Epithelial cell of esophagus (primary cell): ENCODE measurements at places on chromosomes 11 and 22.
A peak's percentile ranks its signal among the peaks of the same experiment; 100 is the strongest.

DNA sequence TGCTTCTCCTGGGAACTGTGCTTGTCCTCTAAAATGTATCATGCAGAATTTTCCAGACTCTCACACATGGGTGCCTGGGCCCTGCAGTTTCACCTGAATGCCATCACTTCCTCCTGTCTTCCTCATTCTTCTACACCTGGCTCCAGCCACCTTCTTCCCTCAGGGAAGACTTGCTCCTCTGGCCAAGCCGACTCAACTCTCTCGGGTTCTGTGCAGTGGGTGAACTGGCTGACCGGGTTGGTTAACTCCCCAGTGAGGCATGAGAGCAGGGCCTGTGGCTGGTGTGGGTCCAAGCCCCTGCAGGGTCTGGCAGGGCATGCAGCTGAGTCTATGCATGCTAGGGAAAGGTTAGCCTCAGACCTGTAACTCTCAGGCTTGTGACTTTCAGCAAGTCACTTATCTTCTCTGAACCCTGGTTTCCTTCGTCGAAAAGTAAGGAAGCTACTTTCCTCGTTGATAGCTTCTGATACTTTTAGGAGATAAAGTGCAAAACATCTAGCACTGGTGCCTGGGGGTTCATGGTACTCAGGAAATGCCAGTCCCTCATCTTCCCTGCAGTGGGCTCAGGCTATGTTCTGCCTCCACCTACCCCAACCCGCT lies 11.9 kb downstream of the CD82 start:
- DNase-seq = peak; percentile 90

DNA sequence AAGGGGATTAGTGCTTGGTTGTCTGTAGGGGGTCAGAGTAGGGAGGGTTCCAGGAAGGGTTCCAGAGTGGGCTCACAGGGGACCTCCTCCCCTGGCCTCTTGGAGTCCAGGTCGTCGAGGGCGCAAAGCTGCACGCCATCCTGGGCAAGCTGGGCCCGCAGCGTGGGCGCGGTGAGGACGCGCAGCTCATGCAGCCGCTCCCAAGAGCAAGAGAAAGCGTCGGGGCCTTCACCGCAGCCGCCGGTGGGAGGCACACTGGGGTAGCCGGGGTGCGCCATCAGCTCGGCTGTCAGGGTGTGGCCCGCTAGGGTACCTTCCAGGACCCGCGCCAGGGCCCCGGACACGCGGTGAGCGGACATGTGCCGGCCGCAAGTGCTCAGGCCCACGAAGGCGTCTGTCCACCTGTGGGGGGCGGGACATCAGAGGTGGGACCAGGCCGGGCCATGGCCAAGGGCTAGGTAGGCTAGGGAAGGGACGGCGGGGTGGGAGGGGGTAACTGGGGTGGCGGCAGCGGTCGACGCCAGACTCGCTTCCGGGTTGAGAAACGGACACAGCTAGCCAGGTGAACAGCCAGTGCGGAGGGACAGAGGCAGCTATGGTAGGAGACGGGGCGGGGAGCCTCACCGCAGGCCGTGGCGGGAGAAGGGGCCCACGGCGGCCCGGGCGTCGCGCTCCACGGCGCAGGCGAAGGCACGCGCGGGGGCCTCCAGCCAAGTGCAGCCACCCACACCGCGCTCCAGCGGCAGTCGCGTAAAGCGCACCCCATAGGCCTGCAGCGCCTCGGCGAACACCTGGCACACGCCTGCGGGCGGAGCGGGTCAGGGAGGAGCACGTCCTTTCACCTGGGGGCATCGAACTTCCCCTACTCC lies 1.2 kb downstream of the YDJC start:
- no peak for DNase-seq

DNA sequence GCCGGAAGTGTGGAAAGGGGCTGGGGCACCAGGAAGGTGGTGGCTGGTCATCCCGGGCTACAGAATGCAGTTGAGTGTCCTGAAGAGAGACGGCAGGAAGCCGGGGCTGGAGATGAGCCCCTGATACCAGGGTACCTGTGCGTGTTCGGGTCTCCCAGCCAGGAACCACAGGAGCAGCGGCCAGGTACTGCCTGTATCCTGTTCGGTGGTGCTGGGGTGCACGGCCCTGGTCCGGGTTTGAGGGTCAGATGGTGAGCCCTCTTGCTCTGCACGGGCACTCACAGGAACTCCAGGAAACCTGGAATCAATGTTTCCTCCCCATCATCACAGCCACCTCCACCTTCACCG lies 253.1 kb upstream of the B3GAT1 start:
- DNase-seq = no peak

GRCh38 chr11:95715777-95716241 lies 73.8 kb downstream of the FAM76B start:
- DNase-seq = peak; percentile 80

DNA sequence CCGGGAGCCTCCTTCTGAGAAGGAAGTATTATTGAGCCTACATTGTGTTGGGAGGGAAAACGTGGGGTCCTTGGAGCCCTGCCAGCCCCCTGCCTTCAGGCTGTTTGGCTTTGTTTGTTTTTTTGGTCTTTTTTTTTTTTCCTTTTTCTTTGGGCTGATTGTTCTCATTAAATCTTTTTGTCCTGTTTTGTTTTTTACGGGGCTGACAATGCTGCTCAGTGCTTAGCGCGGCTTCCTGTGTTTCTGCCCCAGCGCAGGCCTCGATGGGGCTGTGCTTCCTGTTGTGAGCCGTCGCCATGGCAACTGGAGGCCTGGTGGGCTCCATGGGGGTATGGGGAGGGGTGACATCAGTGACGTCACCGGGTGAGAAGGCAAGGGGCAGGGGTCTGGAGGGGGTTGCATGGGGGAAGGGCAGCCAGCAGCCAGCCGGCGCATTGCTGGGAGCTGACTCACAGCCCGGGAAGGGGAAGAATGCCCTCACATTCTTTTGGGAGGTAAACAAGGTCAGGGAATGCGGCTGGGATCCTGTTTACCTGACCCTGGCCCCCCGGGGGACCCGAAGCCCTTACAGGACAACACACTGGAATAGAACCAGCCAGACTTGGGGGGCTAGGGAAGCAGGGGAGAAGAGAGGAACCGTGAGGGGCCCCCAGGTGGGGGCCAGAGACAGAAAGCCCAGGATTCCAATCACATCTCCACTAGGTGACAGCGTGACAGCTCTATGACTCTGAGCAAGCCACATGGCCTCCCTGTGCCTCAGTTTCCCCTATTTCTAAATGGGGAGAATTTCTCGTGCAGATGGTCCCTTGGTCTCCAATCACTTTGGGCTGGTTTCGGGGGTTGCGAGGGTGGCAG lies 22.2 kb upstream of the CBX7 start:
- peak; percentile 62 for DNase-seq

DNA sequence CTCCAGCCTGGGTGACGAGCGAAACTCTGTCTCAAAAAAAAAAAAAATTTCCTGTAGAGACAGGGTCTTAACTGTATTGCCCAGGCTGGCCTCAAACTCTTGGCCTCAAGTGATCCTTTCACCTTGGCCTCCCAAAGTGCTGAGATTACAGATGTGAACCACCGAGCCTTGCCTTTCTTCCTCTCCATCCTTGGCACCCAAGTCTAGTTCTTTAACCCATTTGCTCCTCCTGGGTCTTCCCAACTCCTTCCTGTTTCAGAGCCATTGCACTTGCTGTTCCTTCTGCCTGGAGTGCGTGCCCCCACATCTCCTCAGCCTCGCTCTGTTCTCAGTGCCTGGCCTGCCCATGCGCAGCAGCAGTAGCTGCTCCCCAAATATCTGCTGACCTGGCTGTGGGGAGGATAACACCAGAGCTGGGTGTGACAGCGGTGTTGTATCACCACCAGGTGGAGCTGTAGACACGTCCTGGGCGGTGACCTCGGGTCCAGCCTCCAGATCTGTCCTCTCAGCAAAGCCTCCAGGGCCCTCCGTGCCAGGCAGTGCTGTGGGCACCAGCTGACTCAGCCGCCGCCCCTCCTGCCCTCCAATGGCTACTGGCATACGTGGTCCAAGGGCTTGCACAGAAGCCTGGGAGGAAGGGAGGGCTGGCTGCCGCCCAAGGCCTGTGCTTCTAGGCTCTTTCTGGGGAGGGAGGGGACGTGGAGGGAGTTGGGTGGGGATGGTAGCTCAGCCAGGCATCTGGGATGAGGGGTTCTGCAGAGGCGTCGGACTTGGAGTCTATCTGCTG lies 22.0 kb downstream of the TEF start:
- peak; percentile 84 for DNase-seq

DNA sequence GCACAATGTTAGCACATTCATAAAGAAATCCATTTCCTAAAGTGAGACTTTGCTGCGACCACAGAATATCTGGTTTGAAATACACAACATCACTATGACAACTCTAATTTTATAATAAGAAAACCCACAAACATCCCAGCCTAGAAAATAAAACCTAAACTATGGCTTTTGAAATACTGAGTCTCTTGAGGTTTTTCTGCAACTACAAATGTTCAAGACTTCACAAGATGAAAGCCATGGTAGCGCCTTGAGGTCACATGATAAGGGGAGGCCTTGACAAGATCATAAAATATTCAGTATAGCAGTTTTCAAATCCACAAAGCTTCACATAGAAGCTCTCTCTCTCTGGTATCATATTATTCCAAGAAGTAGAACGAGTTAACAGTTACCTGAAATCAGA lies 126.8 kb downstream of the MPPED2 start:
- no peak for DNase-seq

DNA sequence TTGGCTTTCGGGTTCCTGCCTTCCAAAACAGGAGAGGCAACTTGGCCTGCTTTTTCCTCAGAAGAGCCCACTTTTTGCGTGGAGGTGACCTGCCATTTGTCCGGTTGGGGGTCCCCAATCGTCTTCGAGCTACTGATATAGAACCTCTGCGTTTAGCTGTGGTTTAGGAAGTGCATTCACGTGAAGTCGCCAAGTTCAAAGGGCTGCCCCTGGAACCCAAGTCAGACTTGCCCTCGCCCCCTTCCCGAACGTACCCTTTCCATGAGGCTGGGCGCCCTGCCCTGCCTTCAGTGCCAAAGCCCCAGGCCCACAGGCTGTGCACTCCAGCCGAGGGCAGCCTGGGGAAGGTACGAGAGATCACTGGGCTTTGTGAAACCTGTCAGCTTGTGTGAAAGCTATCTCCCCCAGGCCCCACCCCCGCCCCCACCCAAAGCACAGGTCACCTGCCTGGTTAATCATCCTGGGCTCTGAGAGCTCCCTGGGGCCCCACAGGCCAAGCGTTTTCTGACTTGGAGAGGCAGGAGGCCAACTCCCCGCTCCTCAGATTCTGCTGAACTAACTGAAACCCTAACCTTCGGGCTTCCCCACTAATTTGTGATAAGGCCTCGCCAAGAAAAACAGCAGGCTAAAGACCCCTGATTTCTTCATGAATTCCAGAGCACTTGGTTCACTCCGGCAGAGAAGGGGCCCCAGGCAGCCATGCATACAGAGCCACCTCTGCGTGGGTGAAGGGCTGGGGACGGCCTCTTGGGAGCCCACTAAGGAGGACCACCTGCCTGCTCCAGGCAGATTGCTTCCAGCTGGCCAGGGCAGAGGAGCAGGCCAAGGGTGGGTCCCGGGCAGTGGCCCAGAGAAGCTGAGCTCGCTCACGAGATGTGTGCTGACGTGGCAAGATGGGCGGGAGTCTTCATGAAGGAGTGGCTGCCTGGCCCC lies 25.8 kb upstream of the KCNQ1OT1 start:
- no peak for DNase-seq

- no peak for DNase-seq
Measured at GRCh38 chr11:26878959-26879581, 114.8 kb upstream of the FIBIN start.

DNA sequence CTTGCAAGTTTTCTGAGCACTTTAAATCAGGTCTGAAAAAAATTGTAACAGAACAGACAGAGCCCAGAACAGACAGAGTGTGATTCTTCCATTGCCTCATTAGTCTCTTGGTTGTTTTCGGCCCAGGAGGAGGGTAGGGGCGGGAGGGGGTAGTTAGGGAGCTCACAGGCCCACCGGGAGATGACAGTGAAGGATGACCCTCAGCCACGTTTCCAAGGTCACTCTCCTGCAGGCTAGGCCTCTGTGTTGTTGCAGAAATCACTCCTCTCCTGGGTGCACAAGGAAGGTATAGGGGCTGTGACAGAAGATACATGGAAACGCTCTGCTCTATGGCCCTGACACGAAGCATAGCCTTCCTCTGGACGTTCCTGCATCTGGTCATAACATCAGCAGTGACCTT lies 69.3 kb downstream of the ABTB2 start:
- DNase-seq = no peak

DNA sequence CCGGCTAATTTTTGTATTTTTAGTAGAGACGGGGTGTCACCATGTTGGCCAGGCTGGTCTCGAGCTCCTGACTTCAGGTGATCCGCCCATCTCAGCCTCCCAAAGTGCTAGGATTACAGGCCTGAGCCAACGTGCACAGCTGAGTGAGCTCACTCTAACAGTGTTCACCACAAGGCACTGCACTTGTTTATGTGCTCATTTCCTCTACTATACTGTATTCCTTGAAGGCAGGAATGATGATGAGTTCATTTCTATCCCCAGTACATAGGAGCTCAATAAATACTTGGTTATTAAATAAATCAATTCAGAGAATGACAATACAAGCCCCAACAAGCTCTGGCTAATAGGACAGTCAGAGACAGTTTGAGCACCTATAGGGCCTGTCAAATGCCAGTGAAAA lies 29.1 kb downstream of the ALG8 start:
- DNase-seq = peak; percentile 47

DNA sequence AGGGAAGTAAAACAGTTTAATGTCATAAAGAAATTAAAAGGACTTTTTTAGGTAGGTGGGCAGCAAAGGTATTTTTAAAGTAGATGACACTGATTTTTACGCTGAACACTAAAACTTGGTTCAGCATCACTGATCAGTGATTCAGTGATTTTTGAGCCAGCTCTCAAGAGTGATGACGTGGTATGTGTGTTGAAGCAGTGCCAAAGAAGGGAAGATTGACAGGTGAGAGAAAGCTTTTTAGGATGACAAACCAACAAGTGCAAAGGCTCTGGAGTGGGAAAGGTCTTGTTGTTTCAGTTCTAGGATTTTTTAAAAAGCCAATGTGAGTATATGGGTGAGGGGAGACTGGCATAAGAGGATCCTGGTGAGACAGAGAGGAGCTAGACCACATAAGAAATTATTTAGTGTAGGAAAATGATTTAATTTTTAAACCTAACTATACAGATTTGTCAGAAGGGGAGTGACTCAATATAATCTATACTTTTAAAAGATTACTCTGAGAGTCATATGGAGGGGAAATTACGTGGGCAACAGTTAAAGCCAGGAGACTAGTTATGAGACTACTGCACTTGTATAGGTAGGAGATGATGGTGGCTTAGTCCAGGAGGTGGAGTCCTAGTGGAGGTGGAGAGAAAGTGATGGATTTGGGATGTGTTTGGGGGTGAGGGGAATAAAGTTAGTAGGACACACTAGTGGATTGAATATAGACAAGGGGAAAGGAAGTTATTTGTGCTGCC lies 17.6 kb upstream of the CALCB start:
- peak; percentile 61 for DNase-seq
